Stimulated activated CD8-positive, alpha-beta memory T cell treated with anti-CD3 and anti-CD28 coated beads, Interleukin-7, amount 100 ng/mL, for 1 hour (primary cell): ENCODE measurements at places on chromosomes 3 and 15.

GRCh38 chr3:161576311-161576710, 79.7 kb downstream of the OTOL1 start:
- no peak for DNase-seq

DNA sequence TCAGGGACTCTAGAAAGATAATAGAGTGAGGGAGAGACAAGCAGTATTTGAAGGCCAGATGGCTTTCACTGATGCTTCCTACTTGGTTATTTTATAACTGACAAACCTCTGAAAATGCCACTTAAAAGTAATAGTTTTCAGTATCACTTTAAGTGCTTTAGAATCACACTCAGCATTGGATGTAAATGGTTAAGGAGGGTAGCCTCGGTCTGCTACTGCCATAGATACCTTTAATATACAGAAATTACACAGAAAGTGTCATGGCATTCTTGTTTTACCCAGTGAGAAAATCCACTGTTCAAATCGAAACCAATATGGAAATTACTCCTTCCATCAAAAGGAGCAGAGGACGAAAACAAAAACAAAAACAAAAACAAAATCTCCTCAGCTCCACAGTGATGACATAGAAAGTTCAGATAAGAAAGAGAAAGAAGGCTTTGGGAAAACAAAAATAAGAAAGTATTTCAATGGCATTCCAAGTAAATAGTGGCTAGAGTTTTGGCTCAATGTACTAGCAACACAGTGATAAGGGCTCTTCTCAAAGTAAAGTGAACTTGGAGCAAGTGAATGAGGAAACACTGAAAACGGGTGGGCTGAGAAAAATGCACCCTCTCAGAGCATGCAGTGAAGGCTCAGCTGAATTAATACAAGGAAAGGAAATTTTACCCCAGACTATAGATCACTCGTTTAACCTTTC, 43.2 kb upstream of the CD47 start:
- DNase-seq = no peak

- DNase-seq = no peak
Measured at GRCh38 chr15:44300572-44300971, 12.1 kb downstream of the GOLM2 start.

DNA sequence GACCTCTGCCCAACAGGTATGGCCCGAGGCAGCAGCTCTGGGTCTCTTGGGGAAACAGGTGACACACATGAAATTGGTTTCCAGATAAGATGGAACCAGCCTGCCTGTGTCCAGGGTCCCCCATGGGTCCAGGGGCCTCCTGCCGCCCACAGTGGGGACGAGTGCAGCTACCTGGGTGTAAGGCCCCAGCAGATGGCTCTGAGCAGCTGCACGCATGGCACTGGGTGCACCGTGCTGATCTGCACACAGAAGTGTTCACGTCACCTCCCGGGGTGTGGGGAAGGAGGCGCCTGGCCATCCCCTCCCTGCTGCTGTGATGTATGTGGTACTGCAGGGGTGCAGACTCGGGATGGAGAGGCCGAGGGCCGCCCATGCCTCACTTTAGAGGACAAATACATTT, 63.6 kb downstream of the NIPA2 start:
- DNase-seq = no peak

GRCh38 chr15:76987896-76988860, 6.7 kb upstream of the PSTPIP1 start:
- DNase-seq = no peak

- no peak for DNase-seq
Measured at GRCh38 chr15:29133321-29133720, 136.3 kb downstream of the NSMCE3 start.

DNA sequence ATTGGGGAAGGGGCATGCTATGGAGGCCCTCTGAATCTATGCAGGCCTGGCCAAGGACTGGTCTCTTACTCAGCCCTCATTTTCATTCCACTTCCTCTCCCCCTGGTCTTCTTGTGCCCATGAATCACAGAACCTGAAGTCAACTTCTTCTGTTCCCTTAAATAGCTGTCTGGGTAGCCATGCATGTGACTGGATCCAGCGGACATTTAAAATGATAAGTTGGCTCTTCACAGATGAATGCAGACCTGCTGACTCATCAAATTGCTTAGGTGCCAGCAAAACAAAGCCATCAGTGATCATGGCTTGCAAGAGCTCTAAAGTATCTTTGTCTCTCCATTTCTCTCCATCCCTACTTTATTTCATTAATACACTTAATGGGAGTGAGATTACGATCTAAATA, 90.1 kb upstream of the CADPS start:
- DNase-seq = no peak

DNA sequence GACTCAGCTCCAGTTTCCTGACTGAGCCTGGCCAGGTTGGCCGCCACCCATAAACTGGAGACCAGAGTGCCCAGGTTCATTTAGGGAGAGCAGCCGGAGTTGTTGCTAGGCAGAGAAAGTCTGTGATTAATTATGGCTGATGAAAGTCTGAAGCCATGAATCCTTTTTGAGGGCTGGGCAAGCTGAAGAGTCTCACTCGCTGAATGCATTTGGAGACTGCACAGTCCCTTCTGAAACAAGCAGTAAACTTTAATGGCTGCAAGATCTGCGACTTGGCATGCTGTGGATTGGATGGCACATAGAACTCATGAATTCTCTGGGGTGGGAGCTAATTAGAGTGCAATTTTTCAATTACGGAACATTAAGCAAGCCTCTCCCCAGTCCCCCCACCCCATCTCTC, 282.1 kb downstream of the RPLP1 start:
- no peak for DNase-seq

- no peak for DNase-seq
Measured at GRCh38 chr3:184497804-184498203, 63.8 kb upstream of the EPHB3 start.

DNA sequence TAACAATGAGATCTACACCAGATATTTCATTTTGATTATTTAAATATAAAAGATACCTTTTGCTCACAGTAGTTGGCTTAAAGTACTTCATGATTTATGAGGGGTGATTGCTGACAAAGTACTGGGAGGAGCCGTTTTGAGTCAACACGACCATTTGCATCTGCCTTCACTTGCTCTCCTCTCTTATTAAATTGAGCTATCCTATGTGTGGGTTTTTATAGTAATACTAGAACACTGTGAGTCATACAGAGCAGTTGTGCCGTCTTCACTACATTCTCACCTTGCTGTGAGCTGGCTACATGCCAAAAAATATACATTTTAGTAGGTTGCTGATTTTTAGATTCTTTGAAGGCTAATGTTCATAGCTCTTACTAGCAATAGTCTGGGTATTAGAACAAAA, 161.2 kb downstream of the ALCAM start:
- no peak for DNase-seq

GRCh38 chr3:30871720-30872119, 22.7 kb downstream of the GADL1 start:
- DNase-seq = no peak

- DNase-seq = no peak
Measured at GRCh38 chr3:152192936-152193672, 75.6 kb upstream of the MBNL1 start.

GRCh38 chr3:186458306-186459107, 85.7 kb downstream of the CRYGS start:
- no peak for DNase-seq

GRCh38 chr3:54696313-54696712, 231.5 kb downstream of the LRTM1 start:
- no peak for DNase-seq

DNA sequence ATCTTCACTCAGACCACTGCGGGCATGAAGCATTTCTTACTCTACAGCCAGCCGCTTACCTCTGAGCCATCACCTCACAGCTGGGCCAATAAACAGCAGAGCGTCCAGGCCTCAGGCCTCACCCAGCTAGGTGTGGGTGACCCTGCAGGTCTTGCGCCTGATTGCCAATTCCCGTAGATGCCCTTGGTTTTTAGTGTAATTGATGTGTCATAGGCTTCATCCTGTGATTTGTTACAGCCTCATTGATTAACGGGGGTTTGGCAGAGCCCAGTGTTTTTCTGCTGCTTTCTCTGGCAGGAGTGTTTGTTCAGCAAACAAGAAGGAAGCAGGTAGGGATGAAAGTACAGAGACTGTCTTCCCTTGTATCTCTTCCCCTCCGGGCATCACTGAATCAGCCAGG, 49.6 kb upstream of the BNIP2 start:
- no peak for DNase-seq

- DNase-seq = no peak
Measured at GRCh38 chr3:20539666-20540065, 353.7 kb upstream of the SGO1 start.

DNA sequence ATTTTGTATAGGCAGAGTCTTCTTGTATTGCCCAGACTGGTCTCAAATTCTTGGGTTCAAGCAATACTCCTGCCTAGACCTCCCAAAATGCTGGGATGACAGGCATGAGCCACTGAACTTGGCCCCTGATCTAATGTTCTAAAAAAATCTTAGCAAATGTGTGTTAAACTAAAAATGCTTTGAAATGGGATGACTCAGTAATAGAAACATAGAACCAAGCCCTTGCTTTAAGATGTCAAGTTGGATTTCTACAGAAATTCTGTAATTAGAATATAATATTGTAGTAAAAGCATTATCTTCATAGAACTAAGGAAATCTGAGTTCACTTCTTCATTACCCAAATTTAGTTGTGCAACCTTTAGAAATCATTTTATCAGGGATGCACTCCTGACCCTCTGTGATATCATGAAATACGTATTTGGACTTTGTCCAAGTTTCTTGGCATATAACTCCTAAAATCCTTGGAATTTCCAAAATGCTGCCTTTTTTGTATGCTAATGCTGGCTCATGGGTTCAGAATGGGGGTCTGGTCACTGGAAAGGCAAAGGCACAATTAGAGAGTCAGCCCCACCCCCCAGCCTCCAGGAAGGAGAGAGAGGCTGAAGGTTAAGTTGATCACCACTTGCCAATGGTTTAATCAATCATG, 217.3 kb downstream of the TP63 start:
- no peak for DNase-seq

GRCh38 chr3:135009014-135009413, 214.0 kb downstream of the EPHB1 start:
- no peak for DNase-seq

DNA sequence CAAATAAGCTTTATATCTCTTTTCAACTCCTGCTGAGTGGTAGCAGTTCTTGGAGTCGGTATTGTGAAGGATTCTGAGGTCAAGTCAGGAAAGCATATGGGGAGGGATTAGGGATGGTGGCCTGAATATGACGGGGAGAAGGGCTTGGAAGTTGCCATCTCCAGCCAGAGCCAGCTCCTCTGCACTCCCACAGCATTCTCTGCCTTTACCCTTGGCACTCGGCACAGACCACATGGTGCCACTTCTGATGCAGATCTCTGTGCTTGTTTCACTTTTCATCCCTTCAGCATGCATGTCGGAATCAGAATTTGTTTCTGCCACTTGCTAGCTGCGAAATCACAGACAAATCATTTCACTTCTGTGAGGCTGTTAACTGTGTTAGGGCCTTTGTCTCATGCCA, 52.5 kb downstream of the RAB11A start:
- no peak for DNase-seq

- DNase-seq = no peak
Measured at GRCh38 chr3:48660800-48661400, 1.8 kb downstream of the CELSR3 start.

DNA sequence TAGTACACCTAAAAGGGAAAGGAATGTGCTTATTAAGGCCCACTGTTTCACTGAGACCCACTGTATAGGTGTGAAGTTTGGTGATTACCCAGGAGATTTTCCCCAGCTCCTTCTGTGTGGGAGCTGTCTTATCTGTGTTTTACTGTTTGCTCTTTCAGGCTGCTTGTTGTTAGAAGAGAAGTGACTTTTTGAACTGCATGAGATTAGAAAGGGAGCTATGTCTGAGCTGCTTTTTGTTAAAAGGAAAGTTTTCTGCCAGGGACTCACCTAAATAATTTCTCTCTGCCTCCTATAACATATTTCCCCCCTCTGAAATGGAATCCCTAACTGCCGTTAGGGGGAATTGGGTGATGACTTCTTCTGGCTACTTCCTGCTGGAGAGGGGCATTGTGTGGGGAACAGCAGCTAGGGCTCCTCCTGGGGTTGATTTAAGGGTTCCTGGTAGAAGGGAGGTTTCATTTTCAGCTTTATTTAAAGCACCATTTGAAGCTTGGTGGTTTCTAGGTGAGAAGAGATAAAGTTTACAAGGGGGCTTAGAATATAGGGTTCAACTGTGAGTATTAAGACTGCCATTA, 77.1 kb upstream of the ATP11B start:
- no peak for DNase-seq

GRCh38 chr15:52326756-52327155, 31.2 kb upstream of the MYO5C start:
- DNase-seq = no peak

DNA sequence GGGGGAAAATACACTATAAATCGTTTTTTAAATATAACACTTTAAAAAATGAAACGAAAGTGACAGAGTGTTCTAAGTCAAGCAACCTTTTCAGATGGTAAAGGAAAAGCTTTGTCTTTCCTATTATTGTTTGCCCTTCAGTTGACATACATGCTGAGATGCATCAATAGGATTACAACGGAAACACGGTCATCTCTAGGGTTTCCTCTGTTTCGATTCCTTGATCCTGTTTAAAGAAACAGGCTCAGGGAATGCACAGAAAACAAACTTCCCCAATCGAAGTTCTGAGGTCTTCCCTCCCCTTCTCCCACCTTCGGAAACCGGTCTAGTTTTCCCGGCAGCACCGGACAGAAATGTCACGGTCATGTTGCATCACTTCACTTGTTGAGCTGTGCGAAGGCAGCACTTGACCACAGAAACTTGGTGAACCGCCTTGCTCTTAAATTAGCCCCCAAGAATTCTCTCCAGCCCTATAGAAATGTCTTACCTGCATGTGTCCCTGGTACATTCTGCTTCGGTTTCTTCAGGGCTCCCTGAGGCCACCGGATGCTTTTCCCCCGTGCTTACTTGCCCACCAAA, 556 bp downstream of the PEX5L start:
- DNase-seq = no peak

DNA sequence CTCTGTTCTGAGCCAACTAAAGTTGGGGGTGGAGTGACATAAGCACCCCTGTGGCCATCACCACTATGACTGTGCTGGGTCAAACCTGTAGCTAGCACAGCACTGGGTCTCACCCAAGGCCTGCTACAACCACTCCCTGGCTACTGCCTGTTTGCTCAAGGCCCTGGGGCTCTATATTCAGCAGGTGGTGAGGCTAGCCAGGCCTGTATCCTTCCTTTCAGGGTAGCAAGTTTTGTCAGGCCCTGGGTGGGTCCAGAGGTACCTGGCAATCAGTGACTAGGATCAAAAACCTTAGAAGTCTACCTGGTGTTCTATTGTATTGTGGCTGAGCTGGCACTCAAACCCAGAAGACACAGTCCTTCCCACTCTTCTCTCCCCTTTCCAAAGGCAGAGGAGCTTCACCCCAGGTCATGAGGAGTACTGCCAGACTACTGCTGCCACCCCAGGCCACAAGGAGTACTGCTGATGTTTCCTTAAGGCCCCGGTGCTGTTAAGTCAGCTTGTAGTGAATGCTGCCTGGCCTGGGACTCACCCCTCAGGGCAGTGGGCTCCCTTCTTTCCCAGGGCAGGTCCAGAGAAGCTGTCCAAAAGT, 170.8 kb downstream of the IGSF11 start:
- DNase-seq = no peak

DNA sequence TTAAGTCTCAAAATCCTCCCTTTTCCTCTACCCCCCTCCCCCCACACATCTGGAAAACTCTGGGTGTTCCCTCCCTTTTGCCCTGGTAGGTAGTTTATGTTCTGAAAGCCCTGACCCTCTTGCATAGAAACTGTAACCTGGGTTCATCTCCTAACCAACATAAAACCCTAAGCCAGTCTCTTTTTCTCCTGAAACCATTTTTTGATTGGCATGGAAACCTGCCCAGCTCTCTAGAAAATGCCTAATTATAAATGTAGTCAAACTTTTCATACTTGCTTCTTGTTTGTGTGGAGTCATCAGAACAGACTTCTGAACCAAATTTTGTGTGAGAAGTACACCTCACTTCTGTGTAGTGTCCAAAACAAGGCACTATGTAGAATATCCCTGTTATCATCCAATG, 1264.4 kb downstream of the SI start:
- no peak for DNase-seq
